ENCODE measurements at places on chromosomes 7 and 10.
A peak's percentile ranks its signal among the peaks of the same experiment; 100 is the strongest.

DNA sequence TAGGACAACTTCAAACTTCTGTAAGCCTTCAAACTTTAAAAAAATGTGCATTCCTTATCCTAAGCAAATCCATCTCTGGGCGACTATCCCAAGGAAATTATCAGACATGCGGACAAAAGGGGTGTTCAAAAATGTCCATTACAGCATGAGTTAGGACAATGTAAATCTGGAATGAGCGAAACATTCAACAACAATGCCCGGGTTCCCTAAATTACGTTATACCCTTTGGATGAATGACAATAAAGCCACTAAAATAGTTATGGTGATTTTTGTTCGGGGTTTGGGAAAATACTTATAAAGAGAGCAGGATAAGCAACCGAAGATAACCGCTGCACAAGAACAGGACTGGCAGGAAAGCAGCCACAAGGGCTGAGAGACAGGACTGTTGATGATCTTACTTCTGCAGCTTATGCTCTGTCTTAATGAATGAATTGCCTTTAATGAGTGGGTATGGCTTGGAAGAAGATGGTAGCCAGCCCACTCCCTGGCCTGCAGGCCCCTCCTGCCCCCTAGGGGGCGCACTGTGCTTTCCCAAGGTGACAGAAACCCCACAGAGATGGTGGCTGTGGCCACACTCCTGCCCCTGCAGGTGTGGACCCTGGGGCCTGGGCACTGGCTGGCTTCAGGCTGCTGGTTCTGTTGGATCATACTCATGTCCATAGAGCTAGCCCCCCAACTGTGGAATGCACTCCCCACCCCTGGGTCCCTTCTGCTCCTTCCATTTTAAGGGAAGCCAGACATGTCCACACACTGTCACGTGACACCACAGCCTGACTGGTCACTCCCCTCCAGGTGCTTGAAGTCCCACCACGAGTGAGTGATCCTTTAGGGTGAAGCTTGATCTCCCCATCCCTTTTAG, 45.0 kb downstream of the ZCCHC24 start:
- DNase-seq: peak; percentile 23

DNA sequence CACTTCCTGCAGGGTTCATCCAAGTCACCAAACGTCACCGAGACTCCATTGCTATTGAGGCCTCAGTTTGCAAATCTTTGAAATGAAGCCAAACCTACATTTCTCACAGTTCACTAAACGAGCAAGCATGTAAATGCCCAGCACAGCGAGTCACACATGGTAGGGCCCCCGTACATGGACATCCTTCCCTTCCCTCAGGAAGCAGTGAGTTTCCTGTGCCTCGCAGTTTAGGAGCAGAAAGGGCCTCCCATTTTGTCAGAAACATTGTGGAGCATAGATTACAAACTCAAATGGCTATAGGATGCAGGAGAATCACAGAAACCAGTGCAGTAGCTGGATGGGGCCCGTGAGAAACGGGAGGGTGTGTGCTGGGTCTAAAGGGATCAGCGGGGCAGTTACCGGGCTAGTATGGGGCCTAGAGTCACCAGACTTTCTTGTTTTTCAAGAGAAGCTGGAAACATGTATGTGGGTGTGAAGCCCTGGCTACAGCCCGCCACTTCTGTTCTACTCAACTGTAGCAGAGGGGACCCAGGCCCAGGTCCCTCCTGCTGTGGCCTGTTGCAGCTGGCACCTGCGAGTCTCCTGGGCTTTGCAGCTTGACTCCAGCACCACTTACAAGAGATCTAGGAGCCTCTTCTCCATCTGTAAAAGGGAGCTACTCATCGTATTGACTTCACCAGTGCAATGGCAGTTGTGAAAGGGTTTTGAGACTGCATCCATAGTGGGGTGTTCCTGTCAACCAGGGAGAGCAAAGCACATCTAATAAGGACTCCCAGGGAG, 14.2 kb upstream of the SLC18A3 start:
- DNase-seq: no peak

DNA sequence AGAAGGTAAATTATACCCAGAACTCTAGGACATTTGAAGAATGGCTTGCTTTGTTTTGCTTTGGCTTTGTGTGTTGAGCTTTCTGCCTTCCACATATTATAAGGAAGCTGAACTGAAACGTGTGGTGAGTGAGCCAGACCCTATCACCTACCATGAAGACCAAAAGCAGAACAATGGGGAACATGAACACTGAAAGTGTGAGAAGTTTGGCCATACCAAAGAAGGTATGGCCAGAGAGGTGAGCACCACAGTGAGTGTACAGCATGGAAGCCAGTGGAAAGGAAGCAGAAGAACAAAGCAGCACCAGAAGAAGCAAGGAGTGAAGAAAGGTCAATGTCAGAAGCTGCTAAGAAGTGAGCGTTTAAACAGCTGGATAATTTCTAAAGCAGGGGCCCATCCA, 59.7 kb upstream of the CCDC71L start:
- DNase-seq: no peak

GRCh38 chr7:122550545-122550944, 148.4 kb downstream of the RNF133 start:
- DNase-seq: no peak

GRCh38 chr7:23680414-23681405, 711 bp downstream of the FAM221A start:
- peak; percentile 21 for DNase-seq

DNA sequence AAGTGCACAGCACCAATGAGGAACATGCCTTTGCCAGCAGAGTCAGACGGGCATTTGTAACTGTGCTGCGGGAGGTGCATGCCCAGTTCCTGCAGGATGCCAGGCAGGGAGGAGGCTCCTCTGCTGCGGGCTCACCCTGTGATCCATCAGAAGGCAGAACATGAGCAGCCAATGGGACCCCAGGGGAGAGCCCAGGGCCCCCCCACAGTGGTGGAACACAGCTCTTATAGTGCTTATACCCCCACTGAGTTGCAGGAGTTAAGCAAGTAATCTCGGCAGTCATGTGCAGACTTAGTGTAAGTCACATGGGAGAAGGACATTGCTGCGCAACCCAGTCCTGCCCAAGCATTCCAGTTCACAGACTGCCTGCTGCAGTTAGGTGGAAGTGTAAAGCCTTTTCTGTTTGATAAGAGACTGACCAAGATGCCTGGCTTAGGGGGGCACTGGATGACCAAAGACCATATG, 120.3 kb upstream of the TMEM106B start:
- DNase-seq: no peak

- DNase-seq: no peak
Measured at GRCh38 chr7:97844036-97844435, 28.2 kb downstream of the ASNS start.

GRCh38 chr7:91835826-91836368, 44.6 kb downstream of the MTERF1 start:
- DNase-seq: no peak

DNA sequence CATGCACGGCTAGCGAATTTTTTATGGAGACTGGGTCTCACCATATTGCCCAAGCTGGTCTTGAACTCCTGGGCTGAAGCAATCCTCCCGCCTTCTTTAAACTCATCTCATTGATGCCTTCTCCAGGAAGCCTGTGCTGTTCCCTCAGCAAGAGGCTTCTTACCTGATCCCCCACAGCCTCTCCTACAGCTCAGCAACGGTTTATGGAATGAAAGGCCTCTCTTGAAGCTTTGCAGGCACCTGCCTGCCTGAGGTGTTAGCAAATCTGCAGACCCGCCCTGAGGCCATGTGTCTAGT, 468 bp upstream of the TRIM56 start:
- no peak for DNase-seq

DNA sequence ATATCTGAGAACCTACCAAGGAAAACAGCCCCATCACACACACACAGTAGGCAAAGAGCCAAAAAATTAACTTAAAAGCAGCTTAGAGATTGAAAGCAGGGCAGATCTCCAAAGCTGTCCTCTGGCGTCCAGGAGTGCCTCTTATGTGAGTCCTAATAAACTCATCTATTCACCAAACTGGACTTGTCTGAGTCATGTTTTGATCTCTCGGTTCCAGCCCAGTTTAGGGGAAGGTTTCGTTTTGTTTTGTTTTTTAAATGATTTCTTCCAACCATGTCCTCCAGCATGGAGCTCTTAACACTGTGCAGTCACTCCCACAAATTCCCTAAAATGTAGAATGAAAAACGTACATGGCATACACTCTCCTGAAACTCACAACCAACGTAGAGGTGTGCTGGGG, 6.7 kb upstream of the PRSS37 start:
- DNase-seq: no peak

- DNase-seq: no peak
Measured at GRCh38 chr7:133275446-133276095, 22.7 kb downstream of the EXOC4 start.

- no peak for DNase-seq
Measured at GRCh38 chr10:12699781-12700556, 301.5 kb downstream of the CCDC3 start.

DNA sequence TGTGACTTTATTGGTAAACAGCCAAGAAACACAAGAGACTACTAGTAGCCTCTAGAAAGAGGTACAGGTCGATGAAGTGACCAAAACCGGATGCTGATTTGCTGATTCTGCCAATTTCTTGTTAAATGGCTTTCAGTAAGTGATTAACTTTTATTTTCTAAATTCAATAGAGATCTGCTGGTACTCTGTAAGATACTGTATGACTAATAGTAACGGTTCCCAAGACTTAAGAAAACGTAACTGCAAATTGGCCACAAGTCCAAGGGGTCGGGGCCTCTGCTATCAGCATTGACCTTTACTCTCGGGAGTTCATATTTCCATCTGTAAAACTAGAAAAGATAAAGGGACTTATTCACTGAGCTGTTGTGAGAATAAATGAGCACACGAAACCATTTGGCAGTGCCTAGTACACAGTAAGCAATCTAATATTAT, 1.4 kb downstream of the FAM3C start:
- no peak for DNase-seq

DNA sequence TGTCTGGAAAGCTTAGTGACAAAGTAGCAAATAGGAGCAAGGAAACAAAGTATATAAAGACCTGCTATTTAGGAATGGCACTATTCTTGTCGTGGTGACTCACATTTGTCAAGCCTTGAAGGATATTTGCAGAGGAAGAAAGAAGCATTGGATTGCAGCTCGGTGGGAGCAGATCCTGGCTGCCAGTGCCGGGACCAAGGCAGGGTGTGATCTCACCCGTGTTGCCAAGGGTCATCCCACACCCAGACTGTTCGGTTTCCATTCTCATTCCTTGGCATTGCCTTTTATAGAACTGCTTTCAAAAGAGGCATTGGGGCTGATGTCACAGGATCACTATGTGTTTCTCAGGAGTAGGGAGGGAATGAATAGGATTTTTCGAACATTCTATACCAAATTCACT, 176.2 kb downstream of the GALNT17 start:
- DNase-seq: no peak

- DNase-seq: no peak
Measured at GRCh38 chr10:63920926-63921325, 399.7 kb downstream of the REEP3 start.
